Amniotic stem cell (primary cell): ENCODE measurements at places on chromosomes 16 and 17.

- DNase-seq, result no peak
These were observed 15.5 kb downstream of the HIC1 start for GRCh38 chr17:2070241-2071023.

DNA sequence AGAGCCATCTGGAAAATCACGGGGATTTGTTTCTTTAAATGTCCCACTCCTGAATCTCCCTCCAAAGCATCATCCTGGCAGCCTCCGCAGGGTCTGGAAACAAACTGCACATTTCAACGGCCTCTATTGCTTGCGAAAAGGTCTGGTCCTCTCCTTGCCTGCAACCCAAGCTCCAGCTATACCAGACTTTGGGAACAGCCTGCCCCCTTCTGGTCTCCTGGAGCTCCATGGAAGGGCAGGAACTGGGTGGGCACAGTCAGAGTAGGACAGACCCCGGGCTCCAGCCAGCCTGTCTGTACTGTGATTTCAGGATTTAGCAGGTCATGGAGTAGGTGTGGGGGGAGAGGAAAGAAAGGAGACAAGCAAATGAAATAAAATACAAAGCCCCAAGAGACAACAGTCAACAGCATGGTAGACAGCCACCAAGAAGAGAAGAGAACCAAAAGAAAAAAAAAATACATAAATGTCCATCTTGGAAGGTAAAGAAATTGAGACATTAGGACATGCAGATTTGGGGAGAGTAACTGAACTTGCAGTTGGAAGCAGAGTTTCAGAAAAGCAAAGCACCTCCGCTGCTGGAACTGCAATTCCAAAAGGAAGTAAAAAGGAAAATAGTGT is 2.7 kb downstream of the XYLT1 start:
- DNase-seq, result no peak

GRCh38 chr16:4309833-4310266 is 6.0 kb upstream of the GLIS2 start:
- peak; percentile 42 for DNase-seq

DNA sequence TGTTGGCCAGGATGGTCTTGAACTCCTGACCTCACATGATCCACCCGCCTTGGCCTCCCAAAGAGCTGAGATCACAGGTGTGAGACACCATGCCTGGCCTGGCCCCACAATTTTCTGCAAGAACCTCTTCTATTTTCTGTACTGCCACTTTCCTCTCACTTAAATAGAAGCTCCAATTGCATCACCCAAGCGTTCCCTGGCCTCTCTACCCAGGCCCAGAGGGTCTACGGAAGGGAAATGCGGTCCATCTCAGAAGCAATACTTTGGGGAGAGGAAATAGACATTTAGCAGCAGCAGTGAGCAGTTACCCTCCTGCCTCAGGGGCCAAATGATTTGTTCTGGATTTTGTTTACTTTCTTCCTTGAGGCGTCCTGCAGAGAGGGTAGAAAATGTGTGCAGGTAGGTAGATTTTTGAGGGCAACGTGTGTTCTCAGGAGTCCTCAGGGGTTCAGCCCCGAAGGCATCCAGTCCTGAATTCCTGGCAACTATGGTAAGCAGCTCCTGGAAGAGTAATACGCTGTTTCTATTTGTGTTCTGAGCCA is 11.0 kb downstream of the SLC6A4 start:
- no peak for DNase-seq

GRCh38 chr17:5485270-5486205 is at the start of gene DERL2:
Gene DERL2, minus strand, starts transcription at chr17:5486178. Its CDS starts 17 bp downstream, at chr17:5486161.
- no peak for DNase-seq

DNA sequence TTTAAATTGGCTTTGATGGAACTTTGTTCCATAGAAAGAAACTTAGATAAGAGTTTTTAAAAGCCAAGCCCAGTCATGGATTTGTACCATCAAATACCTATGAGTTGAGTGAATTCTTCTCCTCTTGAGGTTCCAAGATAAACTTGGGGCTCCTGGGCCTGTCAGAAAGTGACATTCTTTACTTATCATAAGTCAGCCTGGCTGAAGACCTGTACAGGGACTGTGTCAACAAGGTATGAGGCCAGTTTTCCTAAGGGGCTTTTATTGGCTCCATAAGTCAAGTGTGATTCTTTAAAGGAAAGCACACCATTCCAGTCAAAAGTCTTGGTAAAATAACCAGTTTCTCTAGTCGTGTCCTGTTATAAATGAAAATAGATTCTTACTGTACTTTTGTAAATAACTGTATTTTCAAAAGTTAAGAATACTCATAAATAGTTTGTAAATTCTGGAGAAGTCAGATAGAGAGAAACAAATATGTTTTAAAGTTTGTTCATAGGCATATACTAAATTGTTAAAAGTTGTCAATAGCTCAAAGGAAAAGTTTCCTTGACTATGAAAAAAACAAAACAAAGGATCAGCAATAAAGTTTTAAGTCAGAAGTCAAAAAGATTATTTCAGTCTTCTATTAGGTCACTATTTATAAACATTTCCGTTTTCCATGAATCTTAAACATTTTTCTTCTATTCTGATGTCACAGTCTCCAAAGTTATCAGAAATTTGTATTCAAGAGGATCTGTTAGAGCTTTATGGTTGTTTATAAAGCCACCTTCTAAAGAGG is 22.5 kb upstream of the MYO1D start:
- DNase-seq, result no peak

DNA sequence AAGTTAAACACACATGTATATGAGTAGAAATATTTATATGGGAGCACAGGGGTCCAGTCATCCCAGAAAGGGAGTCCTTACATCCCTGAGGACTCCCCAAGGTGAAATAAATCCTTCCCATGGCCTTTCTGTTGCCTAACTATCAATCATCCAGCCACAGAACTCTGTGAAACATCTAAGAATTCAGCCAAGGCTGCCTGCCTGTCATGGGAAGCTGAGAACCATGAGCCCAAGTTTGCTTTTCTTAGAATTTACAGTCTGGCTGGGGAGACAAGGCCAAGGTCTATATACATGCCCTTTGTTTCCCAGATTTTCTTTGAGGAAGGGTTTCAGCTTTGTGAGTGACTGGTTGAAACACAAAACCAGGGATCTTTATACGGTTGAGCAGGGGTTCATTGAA is 15.8 kb downstream of the MYL4 start:
- DNase-seq, result no peak
